Activated T-helper 1 cell treated with Interleukin-2 at 50 U/mL for 16 hours (primary cell): ENCODE measurements at places on chromosomes 12 and 14.

GRCh38 chr14:92491782-92492181, 21.8 kb upstream of the RIN3 start:
- no peak for DNase-seq

GRCh38 chr12:100830003-100830795, 35.6 kb downstream of the ANO4 start:
- DNase-seq, result no peak

DNA sequence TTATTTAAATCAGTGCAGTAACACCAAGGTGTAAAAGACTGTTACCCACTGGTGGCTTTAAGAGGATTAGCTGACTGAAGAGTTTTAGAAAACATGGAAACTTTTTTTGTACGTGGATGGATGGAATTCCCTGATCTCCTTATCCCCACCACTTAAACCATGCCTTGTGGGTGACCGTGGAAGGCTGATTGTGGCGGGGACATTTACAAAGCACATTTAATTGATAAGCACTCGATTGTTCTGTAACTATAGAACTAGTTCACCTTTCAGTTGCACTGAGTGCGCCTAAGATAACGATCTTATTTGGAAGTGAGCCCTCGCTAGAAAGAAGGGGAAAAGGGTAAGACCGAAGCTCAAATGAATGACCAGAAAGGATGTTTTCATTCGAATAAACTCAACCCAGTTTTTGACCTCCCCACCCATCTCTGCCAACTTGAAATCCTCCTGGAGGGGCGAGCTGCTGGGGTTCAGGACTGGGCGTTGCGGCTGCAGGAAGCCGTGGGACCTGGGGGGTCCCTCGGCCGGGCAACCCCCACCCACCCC, 688 bp upstream of the RASSF3 start:
- DNase-seq, result no peak

- no peak for DNase-seq
Measured at GRCh38 chr12:74910831-74911230, 298.8 kb downstream of the KCNC2 start.

GRCh38 chr12:50042693-50043092, 14.7 kb upstream of the ASIC1 start:
- no peak for DNase-seq

- no peak for DNase-seq
Measured at GRCh38 chr12:76470028-76470939, 89.3 kb downstream of the OSBPL8 start.
